ENCODE measurements at places on chromosomes 3 and 15. TPM values are rescaled to one million over a fixed set of nuclear protein-coding genes. Genes with fewer than 3 reads are reported as not detected.
A peak's percentile ranks its signal among the peaks of the same experiment; 100 is the strongest.

DNA sequence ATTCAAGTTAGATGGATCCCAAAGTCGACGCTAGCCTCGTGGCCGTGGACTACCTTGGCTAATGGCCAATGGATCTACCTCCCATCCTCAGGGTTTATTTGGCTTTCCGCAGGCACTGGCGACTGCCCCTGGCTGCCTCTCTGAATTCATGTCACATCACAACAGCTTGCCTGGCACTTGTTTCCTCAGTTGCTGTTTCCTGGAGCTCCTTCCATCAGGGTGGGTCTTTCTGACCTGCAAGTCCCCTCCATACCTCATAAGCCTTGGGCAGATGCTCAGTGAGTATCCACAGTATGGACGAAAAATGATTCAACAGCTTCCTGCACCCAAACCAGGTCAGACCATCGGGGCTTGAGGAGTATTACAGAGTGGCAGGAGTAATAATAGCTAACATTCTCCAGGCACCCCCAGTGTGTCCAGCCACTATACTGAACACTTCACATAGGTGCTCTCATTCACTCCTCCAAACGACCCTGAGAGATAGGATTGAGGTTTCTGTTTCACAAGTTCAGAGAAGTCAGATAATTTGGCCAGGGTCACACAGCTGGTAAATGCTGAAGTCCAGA is 311.5 kb downstream of the TLE3 start:
- no peaks in the 10 kb centered on the region for H3K36me3 ChIP-seq
- H3K27ac ChIP-seq, result no peak overlapping the region
- H3K27me3 ChIP-seq, result peaks cover 16% of the 10 kb centered on the region
- H3K4me3 ChIP-seq, result no peak overlapping the region

GRCh38 chr15:87733541-87733941 is 523.0 kb downstream of the NTRK3 start:
- peaks cover 8% of the 10 kb centered on the region for H3K4me1 ChIP-seq
- no peaks in the 10 kb centered on the region for H3K36me3 ChIP-seq
- no peak overlapping the region for H3K4me3 ChIP-seq
- H3K27ac ChIP-seq, result no peak overlapping the region
- no peak for DNase-seq

- no peak for DNase-seq
- H3K4me1 ChIP-seq, result peaks cover 40% of the 10 kb centered on the region
- H3K4me3 ChIP-seq, result peak overlapping the region; percentile 75
- no peaks in the 10 kb centered on the region for H3K36me3 ChIP-seq
- H3K27me3 ChIP-seq, result peaks cover 4% of the 10 kb centered on the region
Observed at GRCh38 chr3:112085735-112086075, 484 bp upstream of the C3orf52 start.

- H3K4me3 ChIP-seq, result no peak overlapping the region
- no peaks in the 10 kb centered on the region for H3K27me3 ChIP-seq
- no peak for DNase-seq
- peaks cover 7% of the 10 kb centered on the region for H3K36me3 ChIP-seq
- peaks cover 1% of the 10 kb centered on the region for H3K4me1 ChIP-seq
- H3K27ac ChIP-seq, result no peak overlapping the region
Observed at GRCh38 chr15:74648051-74648842, 32.6 kb downstream of the CLK3 start.

STAG1 gene
- 34.1 TPM for total RNA-seq

GPR160 gene
- total RNA-seq, result 13.8 TPM

All from activated CD4-positive, alpha-beta memory T cell treated with anti-CD3 and anti-CD28 coated beads, Interleukin-2, amount 10 ng/mL, durations not matched to agents 7 days and 5 days (primary cell).